EH (cell line): ENCODE measurements at places on chromosomes 5 and 9.

- no peak for DNase-seq
Observed at GRCh38 chr5:52774005-52774410, 13.7 kb upstream of the ITGA1 start.

DNA sequence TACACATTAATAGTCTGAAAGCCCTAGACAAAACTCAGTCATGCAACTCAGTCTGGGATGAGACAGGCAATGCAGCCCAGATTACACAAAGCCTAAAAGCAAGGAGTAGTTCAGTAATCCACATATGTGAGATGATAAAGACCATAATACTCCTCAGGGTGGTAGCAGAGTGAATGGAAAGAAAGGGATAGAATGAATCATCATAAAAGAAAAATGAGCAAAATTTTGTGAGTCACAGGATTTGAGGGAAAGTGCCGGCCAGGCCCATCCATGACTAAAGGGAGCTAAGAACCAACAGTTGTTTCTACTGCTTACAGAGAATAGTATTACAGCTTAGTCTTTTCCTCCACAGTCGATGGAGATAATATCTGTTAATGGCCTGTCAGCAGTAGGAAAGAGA, 90.0 kb upstream of the POU5F2 start:
- DNase-seq: peak; percentile 93

DNA sequence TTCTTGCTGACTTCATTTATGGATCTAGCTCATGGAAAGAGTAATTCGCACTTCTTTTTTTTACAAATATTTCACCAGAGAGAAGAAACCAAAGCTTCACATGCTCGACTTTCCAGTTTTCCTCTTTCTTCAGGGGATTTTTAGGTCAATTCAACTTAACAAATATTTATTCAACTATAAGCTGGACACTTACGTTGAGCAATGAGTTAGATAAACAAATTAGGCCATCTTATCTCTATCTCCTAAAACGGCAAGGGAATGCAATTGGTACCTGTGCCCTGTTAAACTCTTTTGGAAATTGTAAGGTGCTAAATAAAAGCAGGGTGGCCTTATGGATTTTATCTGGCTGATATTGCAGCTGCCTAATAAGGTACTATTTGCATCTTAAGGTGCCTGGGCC, 145.1 kb upstream of the RAI14 start:
- DNase-seq: no peak

DNA sequence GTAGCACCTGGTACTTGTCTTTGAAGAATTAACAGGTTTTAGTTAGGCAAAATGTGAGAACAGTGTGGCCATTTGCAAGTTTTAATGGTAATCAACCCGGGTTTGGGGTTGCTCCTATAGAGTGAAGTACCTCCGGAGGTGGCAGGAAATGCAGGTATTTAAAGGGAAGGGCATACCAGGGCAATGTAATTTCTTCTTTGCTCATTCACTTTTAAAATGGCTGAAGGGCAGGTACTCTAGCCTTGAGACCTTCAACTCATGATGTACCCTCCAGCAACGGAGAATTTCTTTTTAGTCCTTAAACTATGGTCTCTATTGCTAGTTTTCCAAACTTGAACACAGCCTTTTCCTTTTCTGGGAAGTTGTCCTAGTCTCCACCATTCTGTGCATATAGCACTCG, 1.3 kb upstream of the HSPA4 start:
- no peak for DNase-seq

- DNase-seq: no peak
Observed at GRCh38 chr9:99296291-99296951, 74.3 kb downstream of the SEC61B start.

DNA sequence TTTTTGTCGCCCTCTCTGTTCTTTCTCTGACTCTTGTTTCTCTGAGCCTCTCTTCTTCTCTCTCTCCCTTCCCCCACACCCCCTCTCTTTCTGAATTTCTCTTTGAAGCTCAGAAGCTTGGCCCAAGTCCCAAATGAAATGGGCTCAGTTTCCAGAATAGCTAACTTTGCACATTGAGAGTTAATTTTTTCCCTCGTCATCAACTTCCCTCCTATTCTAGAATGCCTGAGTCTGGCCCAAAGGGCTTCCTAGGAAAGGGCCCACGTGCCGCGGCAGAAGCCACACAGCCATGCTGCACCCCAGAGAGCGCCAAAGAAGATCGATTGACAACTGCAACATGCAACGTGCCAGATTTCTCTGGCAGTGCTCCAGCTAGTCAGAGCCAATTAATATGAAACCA, 588.8 kb upstream of the KLF4 start:
- no peak for DNase-seq

DNA sequence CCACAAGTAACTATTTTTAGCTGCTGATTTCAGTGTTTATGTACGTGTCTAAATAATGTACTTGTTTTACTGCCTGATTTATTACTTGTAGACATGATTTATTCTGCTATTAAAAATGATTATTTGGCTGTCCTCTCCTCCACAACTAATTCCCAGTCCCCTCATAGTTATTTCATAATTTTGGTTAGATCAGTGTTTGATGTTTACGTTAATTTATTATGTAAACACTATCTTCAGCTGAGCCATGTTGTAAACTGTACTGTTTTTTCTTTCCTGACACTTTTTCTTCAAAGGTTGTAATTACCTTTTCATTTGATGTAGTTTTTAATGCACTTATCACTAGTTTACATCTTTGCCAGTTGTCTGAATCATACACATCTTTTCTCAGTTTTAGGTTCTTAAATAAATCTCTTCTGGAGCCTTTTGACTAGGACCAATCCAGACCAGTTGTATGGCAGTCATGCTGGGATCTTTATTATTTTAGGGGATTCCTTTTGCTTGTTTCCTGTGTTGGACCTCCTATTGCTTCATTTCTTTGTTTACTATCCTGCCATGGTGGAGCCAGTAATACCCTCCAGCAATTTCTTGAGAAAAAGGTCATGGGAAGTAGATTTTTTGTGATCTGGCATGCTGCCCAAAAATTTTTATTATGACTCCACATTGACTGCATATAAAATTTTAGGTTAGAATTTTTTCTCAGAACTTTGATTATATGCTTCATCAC, 16.1 kb downstream of the AP3S1 start:
- DNase-seq: peak; percentile 87

DNA sequence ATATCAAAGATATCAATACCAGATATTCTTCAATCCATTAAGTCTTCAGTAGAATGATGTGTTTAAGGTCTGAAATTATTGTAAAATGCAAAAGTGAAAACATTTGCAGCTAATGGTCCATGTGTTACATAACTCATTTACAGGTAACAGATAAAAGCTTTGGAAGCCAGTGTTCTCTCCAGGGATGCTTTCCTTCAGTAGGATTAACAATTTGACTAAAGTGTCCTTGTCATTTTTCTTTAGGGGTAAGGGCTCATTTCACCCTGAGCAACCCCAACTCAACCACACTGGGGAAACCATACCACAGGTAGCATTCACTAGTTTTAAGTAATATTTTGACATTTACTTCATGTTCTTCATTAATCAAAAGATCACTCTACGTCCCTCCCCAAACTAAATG, 12.9 kb downstream of the HNRNPK start:
- no peak for DNase-seq

DNA sequence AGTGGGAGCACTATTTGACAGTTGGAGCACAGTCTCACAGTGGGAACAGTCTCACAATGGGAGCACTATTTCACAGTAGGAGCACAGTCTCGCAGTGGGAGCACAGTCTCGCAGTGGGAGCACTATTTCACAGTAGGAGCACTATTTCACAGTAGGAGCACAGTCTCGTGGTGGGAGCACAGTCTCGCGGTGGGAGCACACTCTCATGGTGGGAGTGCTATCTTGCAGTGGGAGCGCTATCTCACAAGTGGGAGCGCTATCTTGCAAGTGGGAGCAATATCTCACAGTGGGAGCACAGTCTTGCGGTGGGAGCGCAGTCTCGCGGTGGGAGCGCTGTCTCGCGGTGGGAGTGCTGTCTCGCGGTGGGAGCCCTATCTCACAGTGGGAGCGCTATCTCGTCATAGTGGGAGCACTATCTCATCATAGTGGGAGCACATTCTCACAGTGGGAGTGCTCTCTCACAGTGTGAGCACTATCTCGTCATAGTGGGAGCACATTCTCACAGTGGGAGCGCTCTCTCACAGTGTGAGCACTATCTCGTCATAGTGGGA, 56.1 kb downstream of the MED10 start:
- DNase-seq: no peak

GRCh38 chr9:16075696-16076095, 522.9 kb downstream of the CCDC171 start:
- DNase-seq: peak; percentile 34

- DNase-seq: no peak
Observed at GRCh38 chr5:17727098-17727497, 92.8 kb downstream of the TAF11L14 start.
